ENCODE measurements at places on chromosomes 4 and X.

GRCh38 chr4:3034231-3034630 is 40.1 kb downstream of the HTT-AS start:
- no peak for DNase-seq

DNA sequence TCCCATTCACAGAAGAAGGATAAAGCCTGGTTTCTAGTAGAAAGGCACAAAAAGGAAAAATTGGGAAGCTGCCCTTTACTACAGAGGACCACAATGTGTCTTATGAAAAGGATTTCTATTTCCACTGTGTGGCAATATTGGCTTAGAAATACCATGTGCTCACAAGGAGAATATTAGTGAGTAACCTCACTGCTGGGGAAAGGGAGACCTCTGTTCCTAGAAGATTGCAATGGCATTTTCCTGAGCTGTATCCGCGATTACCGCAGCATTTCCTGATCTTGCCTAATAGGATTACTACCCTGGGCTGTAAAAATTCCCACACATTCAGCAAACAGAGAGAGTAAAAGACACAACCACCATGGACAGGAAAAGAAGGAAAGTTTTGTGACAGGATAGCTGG is 308.8 kb upstream of the TECRL start:
- DNase-seq: peak; percentile 7

- DNase-seq: no peak
These were observed 16.6 kb upstream of the UBE2D3 start for GRCh38 chr4:102843938-102844337.

GRCh38 chr4:108762559-108763225 is at the start of gene ETNPPL:
Gene ETNPPL, minus strand, starts transcription at chr4:108763053. Its CDS starts 155 bp downstream, at chr4:108762898.
- DNase-seq: peak; percentile 82
